ENCODE measurements at places on chromosomes 1 and 21. TPM values are rescaled to one million over a fixed set of nuclear protein-coding genes. Genes with fewer than 3 reads are reported as not detected.

Gene SLC44A3
- total RNA-seq: 55.4 TPM

Gene PGBD5
- total RNA-seq: 14.8 TPM

Gene CELA3A
- 0.56 TPM for total RNA-seq

Gene PGLYRP4
- not detected for total RNA-seq

Gene LORICRIN
- not detected for total RNA-seq

Gene RAP1GAP
- 29.6 TPM for total RNA-seq

Gene TNFRSF18
- 0.61 TPM for total RNA-seq

Gene PAQR6
- total RNA-seq: 2.9 TPM

Gene IRF6
- total RNA-seq: 87.5 TPM

Gene PAX7
- total RNA-seq: not detected

Gene MPL
- not detected for total RNA-seq

Gene OVAAL
- total RNA-seq: not detected

Gene OR10Z1
- not detected for total RNA-seq

Gene C2CD4D
- total RNA-seq: 1.6 TPM

Gene OR2L5
- not detected for total RNA-seq

Gene ASPM
- 9.1 TPM for total RNA-seq

Gene LRRC38
- total RNA-seq: not detected

Gene ZBTB37
- 6.7 TPM for total RNA-seq

Gene LEFTY2
- 0.12 TPM for total RNA-seq

Gene GBP5
- total RNA-seq: 3.0 TPM

Gene TEX38
- not detected for total RNA-seq

Gene C1QB
- 72.5 TPM for total RNA-seq

Gene SH2D1B
- total RNA-seq: 0.27 TPM

Gene TMEM81
- total RNA-seq: 2.4 TPM

Gene LCE6A
- total RNA-seq: not detected

Gene KLF17
- total RNA-seq: not detected

Gene RPF1
- total RNA-seq: 31.4 TPM

Gene SYPL2
- total RNA-seq: 0.12 TPM

Gene FBLIM1
- total RNA-seq: 167 TPM

Gene POMGNT1
- total RNA-seq: 38.9 TPM

Gene SAMSN1
- total RNA-seq: 2.5 TPM

Gene IARS2
- 114 TPM for total RNA-seq

Gene CDK18
- total RNA-seq: 46.0 TPM

Gene HJV
- not detected for total RNA-seq

Gene KLHDC7A
- 1.0 TPM for total RNA-seq

Gene IFI6
- 18.0 TPM for total RNA-seq

Gene S100A10
- total RNA-seq: 1,313 TPM

Gene CASQ2
- 0.22 TPM for total RNA-seq

Gene ICOSLG
- total RNA-seq: 4.0 TPM

Gene CPT2
- total RNA-seq: 66.4 TPM

Gene TCHH
- total RNA-seq: not detected

Gene SLC35F3
- total RNA-seq: not detected

Gene TMEM234
- total RNA-seq: 20.3 TPM

Gene CXADR
- 41.4 TPM for total RNA-seq

Gene ZMYND12
- 2.9 TPM for total RNA-seq

Gene APCS
- total RNA-seq: not detected

Gene TRAPPC10
- total RNA-seq: 50.2 TPM

Gene INTS3
- total RNA-seq: 53.1 TPM
